ENCODE measurements at places on chromosomes 12 and 14.

DNA sequence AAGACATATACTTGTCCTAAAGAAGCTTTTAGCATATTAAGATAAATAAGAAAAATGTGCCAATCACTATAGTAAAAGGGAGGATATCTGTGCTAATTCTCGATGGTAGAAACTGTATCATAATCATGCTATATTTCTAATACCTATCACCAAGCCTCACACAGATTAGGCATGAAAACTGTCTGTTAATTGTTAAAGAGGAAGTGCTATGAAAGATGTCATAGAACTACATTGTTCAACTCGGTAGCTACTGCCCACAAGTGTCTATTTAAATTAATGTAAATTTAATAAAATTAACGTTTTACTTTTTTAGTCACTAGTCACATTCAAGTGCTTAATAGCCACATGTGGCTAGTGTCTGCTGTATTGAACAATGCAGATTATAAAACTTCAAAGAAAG lies 77.5 kb upstream of the KICS2 start:
- DNase-seq: no peak

GRCh38 chr14:65958664-65959562 lies 527.3 kb upstream of the CCDC196 start:
- DNase-seq: no peak

DNA sequence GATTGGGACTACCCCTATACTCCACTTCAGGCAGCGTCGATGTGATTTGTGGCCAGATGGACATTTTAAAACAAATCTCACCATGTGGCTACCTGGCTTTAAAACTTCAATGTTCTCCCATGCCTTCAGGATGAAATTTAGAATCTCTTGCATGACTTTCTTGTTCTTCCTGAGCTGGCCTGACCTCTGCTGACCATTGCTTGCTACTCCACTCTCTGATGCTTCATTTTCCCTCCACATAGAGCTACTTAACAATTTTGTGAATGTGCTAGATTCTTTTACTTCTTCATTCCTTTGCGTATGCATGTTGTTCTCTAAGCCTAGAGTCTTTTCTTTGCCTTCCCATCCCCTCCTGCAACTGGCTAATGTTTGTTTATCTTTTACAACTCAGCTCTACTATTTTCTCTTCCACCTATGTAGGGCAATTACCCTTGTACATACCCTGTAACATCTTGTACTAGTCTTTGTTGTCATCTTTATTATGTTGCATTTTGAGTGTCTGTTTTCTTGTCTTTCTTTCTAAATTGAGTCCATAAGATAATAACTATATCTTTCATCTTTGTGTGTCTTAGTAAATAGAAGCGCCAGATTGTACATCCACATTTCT lies 41.2 kb downstream of the YLPM1 start:
- DNase-seq: no peak

DNA sequence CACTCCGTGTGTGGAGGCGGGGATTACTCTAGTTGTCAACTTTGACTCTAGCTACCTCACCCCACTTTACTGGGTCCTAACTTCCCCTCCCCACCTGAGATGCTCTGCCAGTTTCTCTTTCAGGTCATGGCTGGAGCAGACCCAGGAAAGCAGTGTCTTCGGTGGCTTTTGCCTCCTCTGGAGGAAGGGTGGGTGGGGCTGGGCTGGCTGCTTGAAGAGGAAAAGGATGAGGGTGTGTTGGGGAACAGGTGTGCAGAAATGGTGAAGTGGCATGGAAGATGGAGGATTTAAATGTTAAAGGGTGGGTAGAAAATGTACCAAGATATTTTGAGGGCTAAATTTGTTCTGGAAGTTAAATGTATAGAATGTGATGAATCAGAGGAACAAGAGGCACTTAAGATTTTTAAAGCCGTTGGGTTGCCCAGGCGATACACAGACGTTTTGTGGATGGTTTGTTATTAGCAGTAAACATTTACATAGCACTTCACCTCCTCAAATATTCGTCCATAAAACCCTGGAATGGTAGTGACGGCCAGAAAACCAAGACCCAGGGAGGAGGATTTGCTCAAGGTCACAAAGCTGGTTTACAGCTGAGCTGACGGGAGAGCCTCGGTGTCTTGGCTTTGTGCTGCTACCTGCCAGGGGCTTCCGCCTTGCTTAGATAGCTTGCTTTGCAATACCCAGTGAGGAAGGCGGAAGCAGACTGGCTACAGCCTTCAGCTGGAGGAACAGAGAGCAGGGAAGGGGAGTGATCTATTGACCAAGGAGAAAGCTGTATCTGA lies 72.2 kb upstream of the PRMT8 start:
- no peak for DNase-seq

GRCh38 chr12:106436164-106436563 lies 78.6 kb downstream of the POLR3B start:
- no peak for DNase-seq

DNA sequence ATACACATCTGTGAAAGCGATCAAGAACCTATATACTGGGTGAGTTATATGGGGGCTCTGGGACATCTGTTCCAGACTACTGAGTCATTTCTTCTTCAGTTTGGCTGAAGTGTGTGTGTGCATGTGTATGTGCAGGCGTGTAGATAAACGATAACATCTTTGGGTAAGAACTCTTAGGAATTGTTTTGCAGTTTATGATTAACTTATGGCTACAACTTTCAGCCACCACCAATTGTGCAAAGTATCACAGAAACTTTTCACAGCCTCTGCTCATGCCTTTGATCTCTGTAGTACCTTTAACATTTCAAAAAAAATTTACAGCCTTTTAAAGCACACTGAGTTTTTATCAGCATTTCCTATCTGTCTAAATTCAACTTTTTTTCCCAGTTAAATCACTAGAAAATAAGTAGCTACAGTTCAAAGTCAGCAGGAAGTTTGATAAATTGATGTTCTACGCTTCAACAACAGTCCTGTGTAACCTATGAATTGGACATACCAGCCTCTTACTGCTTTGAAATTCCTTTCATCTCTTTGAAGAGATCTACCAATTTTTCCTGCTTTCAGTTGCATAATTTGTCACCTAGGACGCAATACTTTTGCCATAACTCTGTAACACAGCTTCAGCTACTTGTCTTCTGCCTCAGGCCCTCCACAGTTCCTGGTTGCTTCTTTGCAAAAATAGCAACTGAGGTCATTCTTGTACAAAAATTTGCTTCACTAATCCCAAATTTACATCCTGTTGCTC lies 43.0 kb downstream of the PPM1H start:
- peak; percentile 43 for DNase-seq

DNA sequence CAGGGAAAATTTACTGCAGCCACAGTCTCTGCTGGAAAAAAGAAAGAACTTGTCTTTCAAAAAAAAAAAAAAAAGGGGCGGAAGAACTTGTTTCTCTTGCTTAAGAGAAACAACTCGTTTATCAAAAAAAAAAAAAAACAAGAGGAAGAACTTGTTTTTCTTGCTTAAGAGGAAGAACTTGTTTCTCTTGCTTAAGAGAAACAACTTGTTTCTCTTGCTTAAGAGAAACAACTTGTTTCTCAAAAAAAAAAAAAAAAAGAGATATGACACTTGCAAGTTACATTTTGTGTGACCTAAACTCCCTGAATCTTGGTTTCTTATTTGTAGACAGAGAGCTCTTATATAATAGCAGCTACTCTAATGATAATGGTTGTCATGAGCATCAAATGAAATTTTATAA lies 44.7 kb upstream of the USP15 start:
- DNase-seq: no peak

- no peak for DNase-seq
These were observed 839 bp downstream of the IFT43 start for GRCh38 chr14:75986439-75986765.

GRCh38 chr14:77760381-77761204 lies at the start of gene SNW1:
TSS of gene SNW1 (minus strand) at chr14:77761156. CDS start at chr14:77761127, 29 bp downstream.
- DNase-seq: peak; percentile 86

GRCh38 chr12:52741375-52742195 lies 35.6 kb downstream of the KRT76 start:
- peak; percentile 7 for DNase-seq

DNA sequence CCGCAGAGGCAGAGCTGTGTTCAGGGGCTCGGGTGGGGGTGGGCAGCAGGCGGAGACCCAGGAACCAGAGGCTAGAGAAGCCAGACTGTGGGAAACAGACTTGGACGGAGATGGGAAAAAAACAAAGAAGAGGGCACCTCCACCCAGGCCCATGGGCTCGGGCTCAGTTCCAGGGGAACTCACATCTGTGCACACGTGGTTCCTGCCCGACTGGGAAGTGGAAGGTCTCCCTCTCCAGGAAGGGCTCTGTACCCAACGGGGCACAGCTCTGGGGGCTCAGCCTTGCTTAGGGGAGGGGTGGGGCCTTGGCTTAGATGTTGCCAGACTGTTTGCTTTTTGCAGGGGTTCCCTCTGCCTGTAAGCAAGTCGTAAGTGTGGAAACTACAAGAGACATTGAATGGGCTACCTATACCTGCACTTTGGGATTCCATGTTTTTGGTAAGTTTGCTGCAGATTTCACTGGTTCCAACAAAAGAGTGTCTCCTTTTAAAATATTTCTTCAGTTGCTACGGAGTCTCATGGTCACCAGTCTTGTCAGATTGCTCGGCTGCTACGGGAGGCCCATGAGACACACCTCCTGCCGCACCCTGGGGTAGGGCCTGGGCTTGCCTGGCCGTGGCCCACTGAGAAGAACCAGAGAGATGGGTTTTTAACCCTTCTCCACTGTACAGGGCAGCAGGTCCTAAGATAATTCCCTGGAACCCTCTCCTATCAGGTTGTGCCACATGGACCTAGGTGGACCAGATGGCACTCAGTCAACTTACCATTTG lies 127.6 kb upstream of the EVL start:
- no peak for DNase-seq

- no peak for DNase-seq
These were observed 9.4 kb upstream of the DHRS7 start for GRCh38 chr14:60174352-60175254.

DNA sequence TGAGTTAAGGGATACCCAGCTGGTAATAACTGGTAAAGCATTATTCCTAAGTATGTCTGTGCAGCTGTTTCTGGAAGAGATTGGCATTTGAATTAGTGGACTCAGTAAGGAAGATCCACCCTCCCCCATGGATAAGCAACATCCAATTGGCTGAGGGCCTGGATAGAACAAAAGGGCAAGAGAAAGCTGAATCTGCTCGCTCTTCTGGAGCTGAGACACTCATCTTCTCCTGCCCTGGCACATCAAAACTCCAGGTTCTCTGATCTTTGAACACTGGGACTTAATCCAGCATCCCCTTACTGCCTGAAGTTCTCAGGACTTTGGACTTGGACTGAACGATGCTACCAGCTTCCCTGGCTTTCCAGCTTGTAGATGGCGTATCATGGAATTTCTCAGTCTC lies 63.1 kb upstream of the CNOT2 start:
- no peak for DNase-seq

GRCh38 chr14:88470542-88471440 lies 84.0 kb downstream of the PTPN21 start:
- no peak for DNase-seq

DNA sequence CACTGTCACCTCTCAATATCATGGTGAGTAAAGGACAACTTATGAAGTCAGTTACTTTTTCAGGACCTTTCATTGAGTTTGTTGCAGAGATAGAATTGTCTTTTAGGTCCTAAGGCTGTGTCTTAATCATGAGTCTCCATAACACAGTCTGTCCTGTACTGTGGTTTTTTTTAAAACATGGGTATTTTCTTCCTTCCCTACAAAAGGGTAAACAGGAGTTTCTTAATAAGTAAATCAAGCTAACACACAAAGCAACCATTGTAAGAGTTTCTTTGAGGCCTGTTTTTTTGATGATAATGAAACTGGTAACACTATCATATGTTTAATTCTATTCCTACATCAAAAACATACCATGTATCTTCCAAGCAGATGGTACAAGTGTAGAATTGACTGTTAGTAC lies 101.4 kb downstream of the PLEKHA5 start:
- no peak for DNase-seq

DNA sequence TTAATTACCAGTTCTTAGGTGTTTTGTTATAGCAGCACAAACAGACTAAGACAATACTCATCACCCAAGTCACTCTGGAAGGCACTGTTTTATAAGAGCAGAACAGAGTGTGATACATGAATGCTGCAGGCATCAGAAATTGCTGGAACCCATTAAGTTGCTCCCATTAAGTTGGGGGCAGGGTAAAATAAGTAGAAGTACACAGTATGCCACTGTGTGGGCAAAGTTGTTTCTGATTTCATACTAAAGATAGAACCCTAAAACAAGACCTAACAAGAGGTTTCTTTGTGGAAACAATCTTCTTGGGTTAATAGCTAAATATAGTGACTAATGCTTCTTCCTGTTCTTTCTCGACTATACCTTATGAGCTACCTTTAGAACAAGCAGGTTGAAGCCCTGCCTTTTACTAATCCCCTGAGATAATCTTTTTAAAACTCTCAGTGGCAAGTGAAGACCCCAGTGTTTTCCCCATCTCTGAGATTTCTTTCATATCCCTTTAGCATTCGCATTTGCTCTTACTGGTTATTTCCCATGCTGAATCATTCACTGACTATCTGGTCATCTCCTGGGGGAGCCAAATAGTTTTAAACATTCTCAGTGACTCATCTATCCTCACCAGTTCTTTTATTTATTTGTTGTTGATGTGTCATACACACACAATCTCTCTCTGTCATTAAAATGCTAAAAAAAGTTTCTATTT lies 52.3 kb downstream of the SOCS2 start:
- peak; percentile 80 for DNase-seq

GRCh38 chr14:77707355-77707723 lies 484 bp downstream of the ALKBH1 start:
- DNase-seq: no peak

GRCh38 chr12:23084236-23084995 lies 459.4 kb downstream of the ETNK1 start:
- DNase-seq: peak; percentile 84

DNA sequence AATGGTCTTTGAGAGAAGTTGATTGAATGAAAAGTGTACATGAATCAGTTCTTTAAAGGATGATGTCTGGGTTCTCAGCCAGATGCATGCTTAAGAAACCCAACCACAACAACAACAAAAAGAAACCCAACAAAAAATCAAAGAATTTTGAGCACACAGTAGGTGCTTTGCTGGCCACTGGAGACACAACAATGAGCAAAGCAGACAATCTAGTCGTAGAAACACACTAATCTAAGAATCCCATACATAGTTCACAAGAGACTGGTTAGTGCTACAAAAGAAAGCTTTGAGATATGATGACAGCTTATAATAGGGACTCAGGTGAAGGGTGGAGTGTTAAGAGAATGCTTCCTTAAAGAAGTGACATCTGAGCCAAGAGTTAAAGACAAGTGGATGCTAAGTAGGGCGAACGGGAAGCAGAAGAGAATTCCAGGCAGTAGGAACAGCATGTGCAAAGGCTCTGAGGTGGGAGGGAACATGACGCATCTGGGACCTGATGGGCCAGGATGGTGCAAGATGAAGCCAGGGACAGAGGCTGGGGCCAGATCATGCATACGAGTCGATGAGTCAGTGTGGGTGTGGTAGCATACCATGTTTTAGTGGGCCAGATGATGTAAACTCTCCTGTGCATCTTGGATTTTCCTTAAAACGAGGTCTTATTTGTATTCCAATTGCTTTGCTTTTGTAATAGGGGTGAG lies 4.6 kb upstream of the HIP1R start:
- no peak for DNase-seq

- no peak for DNase-seq
These were observed 13.9 kb upstream of the KRT86 start for GRCh38 chr12:52260361-52261207.

All from kidney epithelial cell (primary cell).